Muscle of leg (tissue), 16 donors: ENCODE measurements at places on chromosomes 16 and 17. TPM values are rescaled to one million over a fixed set of nuclear protein-coding genes. Genes with fewer than 3 reads are reported as not detected.

RRAD gene
- 7.3 TPM for total RNA-seq

RNU2-1 gene
- not detected for total RNA-seq

NTN1 gene
- total RNA-seq, result 7.7 TPM

USP31 gene
- total RNA-seq, result 5.0 TPM

JMJD6 gene
- total RNA-seq, result 13.8 TPM

KRT27 gene
- total RNA-seq, result 0.18 TPM

NPIPB12 gene
- total RNA-seq, result 14.1 TPM

ALDH3A1 gene
- total RNA-seq, result 0.18 TPM

TBC1D3B gene
- 4.4 TPM for total RNA-seq

HBA1 gene
- total RNA-seq, result 387 TPM
